ENCODE measurements at places on chromosomes 2 and 18. TPM values are rescaled to one million over a fixed set of nuclear protein-coding genes. Genes with fewer than 3 reads are reported as not detected.

SATB2 gene
- not detected for total RNA-seq

IL1RL1 gene
- 0.09 TPM for total RNA-seq

ZC3H6 gene
- 16.9 TPM for total RNA-seq

POU3F3 gene
- not detected for total RNA-seq

TNFRSF11A gene
- 7.3 TPM for total RNA-seq

ACADL gene
- total RNA-seq: not detected

CNTNAP5 gene
- total RNA-seq: not detected

KCNK3 gene
- total RNA-seq: not detected

NDUFS1 gene
- 89.3 TPM for total RNA-seq

- no peak for DNase-seq
- H3K4me1 ChIP-seq: no peaks in the 10 kb centered on the region
- no peaks in the 10 kb centered on the region for H3K36me3 ChIP-seq
- H3K4me3 ChIP-seq: no peak overlapping the region
- peaks cover 27% of the 10 kb centered on the region for H3K27me3 ChIP-seq
Observed at GRCh38 chr2:71253476-71253875, 26.6 kb upstream of the PAIP2B start.

DNA sequence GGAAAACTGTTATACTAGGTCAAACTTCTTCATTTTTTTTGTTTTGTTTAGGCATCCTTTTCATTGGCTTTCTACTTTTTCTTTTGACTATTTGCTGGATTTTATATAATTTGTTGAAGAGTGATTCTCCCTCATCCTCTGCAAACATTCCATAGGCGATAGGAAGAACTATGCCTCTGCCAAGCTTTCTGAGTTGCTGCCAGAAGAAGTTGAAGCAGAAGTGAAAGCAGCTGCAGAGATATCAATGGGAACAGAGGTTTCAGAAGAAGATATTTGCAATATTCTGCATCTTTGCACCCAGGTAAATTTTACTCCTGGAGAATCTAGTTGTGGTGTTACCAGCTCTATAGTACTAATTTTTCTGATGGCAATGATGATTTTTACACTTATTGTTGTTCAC lies 25.4 kb downstream of the NOP58 start:
- peaks cover 60% of the 10 kb centered on the region for H3K36me3 ChIP-seq
- no peak for DNase-seq
- peak overlapping the region; percentile 25 for H3K27ac ChIP-seq
- peaks cover 26% of the 10 kb centered on the region for H3K4me1 ChIP-seq

- no peaks in the 10 kb centered on the region for H3K36me3 ChIP-seq
- H3K27me3 ChIP-seq: peaks cover 4% of the 10 kb centered on the region
- H3K4me3 ChIP-seq: no peak overlapping the region
- no peaks in the 10 kb centered on the region for H3K4me1 ChIP-seq
- no peak overlapping the region for H3K27ac ChIP-seq
- DNase-seq: no peak
Observed at GRCh38 chr2:222782201-222782730, 78.6 kb upstream of the ACSL3 start.

DNA sequence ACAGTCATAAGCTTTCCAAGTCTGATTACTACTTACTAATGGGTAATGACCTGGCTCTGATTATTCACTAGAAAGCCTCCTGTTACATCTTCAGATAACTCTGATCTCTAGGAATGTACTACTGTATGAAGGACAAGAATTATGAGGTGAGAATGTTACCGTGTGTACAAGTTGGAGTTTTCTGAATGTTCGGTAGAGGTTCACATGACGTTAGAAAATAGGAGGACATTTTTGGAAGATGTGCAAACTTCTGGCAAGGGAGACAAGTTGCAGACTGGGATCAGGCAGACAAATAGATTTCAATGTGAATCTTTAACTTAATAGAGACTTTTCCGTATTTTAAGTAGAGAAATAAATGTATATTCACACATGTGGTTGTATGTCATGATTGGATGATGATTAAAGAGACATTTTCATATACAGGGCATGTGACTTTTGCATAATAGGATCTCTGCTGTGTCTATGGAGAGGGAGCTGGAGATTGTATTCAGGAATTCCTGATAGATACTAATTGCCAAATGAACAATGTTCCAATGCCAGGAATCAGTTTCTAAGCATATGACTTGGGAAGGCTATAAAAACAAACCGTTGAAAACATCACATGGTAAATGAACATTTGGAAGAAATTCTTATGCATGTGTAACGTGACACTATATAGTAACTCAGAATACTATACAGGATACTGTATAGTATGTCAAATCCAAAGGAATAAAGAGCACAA lies 1695.8 kb upstream of the PIK3C3 start:
- no peak overlapping the region for H3K4me3 ChIP-seq
- H3K27ac ChIP-seq: no peak overlapping the region
- no peaks in the 10 kb centered on the region for H3K4me1 ChIP-seq
- H3K27me3 ChIP-seq: no peaks in the 10 kb centered on the region

DNA sequence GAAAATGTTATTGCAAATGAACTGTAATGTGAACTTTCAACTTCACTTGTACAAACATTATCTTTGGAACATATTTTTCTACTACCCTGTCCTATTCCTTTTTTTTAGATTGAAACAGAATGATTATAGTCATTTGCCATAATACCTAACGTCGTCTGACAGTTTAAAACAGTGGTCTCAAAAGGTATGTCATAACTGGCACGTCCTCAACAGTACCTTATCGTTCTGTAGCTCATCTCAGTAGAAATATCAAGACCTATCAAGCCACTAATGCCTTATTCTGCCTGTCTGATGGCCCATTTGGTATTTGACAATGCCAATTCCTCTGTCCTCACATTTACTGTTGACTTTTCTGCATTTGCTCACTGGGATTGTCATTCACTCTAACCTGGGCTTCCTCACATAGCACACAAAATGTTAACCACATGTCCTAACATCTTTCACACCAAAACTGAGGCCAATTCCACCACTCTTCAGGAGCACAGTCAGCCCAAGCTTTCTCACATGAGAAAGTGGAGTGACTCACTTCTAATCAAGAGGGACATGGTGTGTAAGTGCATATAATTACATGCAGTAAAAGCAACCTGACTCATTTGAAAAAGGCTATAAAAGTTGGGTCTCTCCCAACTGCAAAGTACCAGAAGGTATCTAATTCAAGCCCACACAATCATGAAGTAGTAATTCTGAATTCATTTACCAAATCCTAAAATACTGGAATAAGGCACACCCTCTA lies 34.8 kb downstream of the DNER start:
- DNase-seq: no peak
- H3K36me3 ChIP-seq: no peaks in the 10 kb centered on the region
- peaks cover 45% of the 10 kb centered on the region for H3K27me3 ChIP-seq
- no peaks in the 10 kb centered on the region for H3K4me1 ChIP-seq
- no peak overlapping the region for H3K4me3 ChIP-seq

GRCh38 chr18:11655606-11655932 lies 33.5 kb upstream of the GNAL start:
- H3K36me3 ChIP-seq: no peaks in the 10 kb centered on the region
- no peak overlapping the region for H3K4me3 ChIP-seq
- peaks cover 24% of the 10 kb centered on the region for H3K27me3 ChIP-seq
- H3K4me1 ChIP-seq: no peaks in the 10 kb centered on the region
- no peak overlapping the region for H3K27ac ChIP-seq

DNA sequence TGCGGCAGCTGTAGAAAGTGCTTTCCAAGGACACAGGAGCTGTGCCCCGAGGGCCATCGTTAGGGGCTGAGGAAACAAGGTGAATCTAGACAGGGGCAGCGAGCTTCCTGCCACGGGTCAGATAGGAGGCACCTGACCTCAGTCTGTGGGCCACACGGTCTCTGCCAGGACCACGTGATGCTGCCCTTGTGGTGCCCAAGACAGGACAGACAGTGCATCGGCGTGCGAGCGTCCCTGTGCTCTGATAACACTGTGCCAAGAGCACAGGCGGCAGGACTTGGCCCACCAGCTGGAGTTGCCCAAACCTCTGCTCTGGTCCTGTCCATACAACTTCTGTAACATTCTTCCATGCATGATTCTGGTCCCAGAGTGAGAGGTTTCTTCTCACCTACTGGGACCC lies 225.4 kb downstream of the TWIST2 start:
- peaks cover 10% of the 10 kb centered on the region for H3K36me3 ChIP-seq
- no peak overlapping the region for H3K4me3 ChIP-seq
- DNase-seq: no peak
- H3K4me1 ChIP-seq: no peaks in the 10 kb centered on the region
- no peaks in the 10 kb centered on the region for H3K27me3 ChIP-seq
- no peak overlapping the region for H3K27ac ChIP-seq

- no peak overlapping the region for H3K27ac ChIP-seq
- H3K4me3 ChIP-seq: no peak overlapping the region
- peaks cover 6% of the 10 kb centered on the region for H3K27me3 ChIP-seq
- no peak for DNase-seq
- no peaks in the 10 kb centered on the region for H3K36me3 ChIP-seq
- H3K4me1 ChIP-seq: no peaks in the 10 kb centered on the region
Observed at GRCh38 chr18:58104096-58104495, 60.1 kb downstream of the NEDD4L start.

- H3K4me3 ChIP-seq: no peak overlapping the region
- no peaks in the 10 kb centered on the region for H3K36me3 ChIP-seq
- H3K27ac ChIP-seq: no peak overlapping the region
Observed at GRCh38 chr2:78553866-78554647, 471.4 kb upstream of the REG3G start.

- H3K36me3 ChIP-seq: no peaks in the 10 kb centered on the region
- H3K27ac ChIP-seq: no peak overlapping the region
- no peaks in the 10 kb centered on the region for H3K4me1 ChIP-seq
Observed at GRCh38 chr2:41395692-41396091, 652.1 kb upstream of the PKDCC start.

- no peak overlapping the region for H3K27ac ChIP-seq
- H3K27me3 ChIP-seq: no peaks in the 10 kb centered on the region
- no peak overlapping the region for H3K4me3 ChIP-seq
- DNase-seq: no peak
- no peaks in the 10 kb centered on the region for H3K36me3 ChIP-seq
Observed at GRCh38 chr18:8097927-8098326, 511.3 kb upstream of the RAB12 start.

GRCh38 chr2:69269330-69269729 lies 117.7 kb downstream of the GFPT1 start:
- no peak overlapping the region for H3K27ac ChIP-seq
- DNase-seq: no peak
- H3K4me1 ChIP-seq: no peaks in the 10 kb centered on the region
- H3K4me3 ChIP-seq: no peak overlapping the region
- H3K36me3 ChIP-seq: no peaks in the 10 kb centered on the region
- peaks cover 25% of the 10 kb centered on the region for H3K27me3 ChIP-seq

Data from activated CD8-positive, alpha-beta T cell treated with anti-CD3 and anti-CD28 coated beads for 36 hours (primary cell).